Activated CD4-positive, alpha-beta memory T cell treated with anti-CD3 and anti-CD28 coated beads, Interleukin-2, amount 10 ng/mL, durations not matched to agents 7 days and 5 days (primary cell): ENCODE measurements at places on chromosomes 3 and 15. TPM values are rescaled to one million over a fixed set of nuclear protein-coding genes. Genes with fewer than 3 reads are reported as not detected.

The AMT gene
- total RNA-seq: 5.2 TPM

The EBLN2 gene
- total RNA-seq: 6.3 TPM

The TMEM266 gene
- not detected for total RNA-seq

The OR5K2 gene
- total RNA-seq: not detected

The ANKRD63 gene
- not detected for total RNA-seq

The CACNA1D gene
- 3.2 TPM for total RNA-seq

The SCN11A gene
- total RNA-seq: not detected

The SLC51B gene
- not detected for total RNA-seq

The CPNE9 gene
- total RNA-seq: not detected

The SEMA3F gene
- total RNA-seq: not detected

The ADAMTSL3 gene
- not detected for total RNA-seq

- DNase-seq: no peak
Measured at GRCh38 chr15:70762469-70763119, 764 bp downstream of the UACA start.

GRCh38 chr3:129618901-129619671, 12.6 kb upstream of the PLXND1 start:
- DNase-seq: no peak

DNA sequence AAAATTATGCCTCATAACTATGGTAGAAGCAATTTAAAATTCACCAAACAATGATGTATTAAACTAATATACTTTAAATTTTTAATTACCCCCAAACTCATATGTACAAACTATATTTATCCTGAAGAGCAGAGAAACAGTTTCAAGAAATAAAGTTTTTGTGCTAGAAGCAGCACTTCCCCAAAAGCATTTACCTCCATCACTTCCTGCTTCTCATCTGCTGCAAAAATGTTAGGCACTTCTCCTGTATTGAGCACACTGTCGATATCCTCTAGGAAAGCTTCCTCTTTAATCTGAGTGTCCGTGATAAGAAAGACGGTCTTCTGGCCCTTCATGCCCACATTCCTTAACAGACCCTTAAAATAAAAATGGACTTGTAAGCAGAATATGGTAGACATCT, 101.5 kb upstream of the ASB14 start:
- no peak for DNase-seq

- no peak for DNase-seq
Measured at GRCh38 chr3:146967783-146968182, 362.6 kb upstream of the PLSCR5 start.

DNA sequence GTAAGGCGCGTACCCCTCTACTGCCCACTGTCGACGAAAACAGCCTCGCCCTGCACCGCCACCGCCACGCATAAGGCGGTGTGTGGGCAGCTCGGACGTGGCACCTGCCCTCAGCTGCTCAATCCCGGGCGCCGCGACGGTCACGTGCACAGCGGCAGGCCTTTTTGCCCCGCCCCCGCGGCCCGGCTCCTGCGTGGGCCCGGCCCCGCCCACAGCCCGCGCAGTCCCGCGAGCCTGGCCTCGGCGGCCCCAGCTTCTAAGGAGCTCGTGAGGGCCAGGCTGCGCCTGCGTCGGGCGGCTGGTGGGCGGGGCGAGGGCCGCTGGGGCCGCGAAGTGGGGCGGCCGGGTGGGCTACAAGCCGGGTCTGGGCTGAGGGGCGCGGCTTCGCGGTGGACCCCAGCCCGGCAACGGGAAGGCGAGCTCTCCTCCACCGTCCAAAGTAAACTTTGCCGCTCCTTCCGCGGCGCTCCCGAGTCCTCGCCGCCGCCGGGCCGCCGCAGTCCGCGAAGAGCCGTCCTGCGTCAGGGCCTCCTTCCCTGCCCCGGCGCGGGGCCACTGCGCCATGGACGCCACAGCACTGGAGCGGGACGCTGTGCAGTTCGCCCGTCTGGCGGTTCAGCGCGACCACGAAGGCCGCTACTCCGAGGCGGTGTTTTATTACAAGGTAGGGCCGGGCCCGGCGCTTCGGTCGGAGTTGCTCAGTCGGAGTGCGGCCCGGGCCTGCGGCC, at the start of gene CAPN7:
Gene CAPN7, plus strand, starts transcription at position 313 of the 728 bp plus-strand sequence. Its CDS starts 250 bp downstream, at position 563.
- peak; percentile 96 for DNase-seq

- no peak for DNase-seq
Measured at GRCh38 chr3:143302638-143303171, 183.1 kb downstream of the CHST2 start.

- DNase-seq: no peak
Measured at GRCh38 chr3:183924543-183924942, 39.9 kb upstream of the PARL start.

GRCh38 chr15:38084289-38084688, 149.8 kb downstream of the TMCO5A start:
- DNase-seq: peak; percentile 19

- no peak for DNase-seq
Measured at GRCh38 chr3:58626841-58627569, 39.6 kb downstream of the FAM3D start.

DNA sequence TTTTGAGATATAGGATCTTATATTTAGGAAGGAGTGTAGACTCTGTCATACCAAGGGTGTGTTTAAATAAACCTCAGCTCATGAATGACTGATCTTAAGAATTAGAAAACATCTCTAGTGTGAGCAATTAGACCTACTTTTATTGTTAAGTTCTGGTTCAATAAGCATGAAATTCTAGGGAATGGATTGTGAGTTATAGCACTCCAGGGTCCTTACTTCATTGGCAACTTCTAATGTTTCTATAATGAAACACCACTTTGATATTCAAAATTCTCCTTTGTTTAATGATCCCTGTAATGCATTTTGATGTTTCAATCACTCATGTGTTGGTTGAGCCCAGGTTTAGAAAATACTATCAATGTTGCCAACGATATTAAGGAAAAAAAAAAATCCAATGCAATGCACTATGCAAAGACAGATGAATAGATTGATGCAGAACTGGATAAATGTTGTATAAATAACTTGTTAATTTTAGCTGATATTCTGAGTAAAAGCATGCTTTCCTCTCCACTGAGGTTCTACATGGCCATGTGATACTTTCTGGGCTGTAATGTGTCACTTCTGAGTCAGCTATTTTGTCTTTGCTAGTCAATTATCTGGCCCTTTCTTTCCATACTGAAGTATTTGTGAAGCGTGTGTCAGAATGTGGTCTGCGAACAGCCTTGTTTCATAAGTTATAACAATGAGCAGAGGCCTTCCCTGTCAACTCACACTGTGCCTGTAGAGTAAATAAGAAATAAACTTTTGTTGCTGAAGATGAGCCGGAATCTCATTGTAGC, 1035.9 kb downstream of the PLOD2 start:
- no peak for DNase-seq

- no peak for DNase-seq
Measured at GRCh38 chr15:69524296-69524695, 71.7 kb downstream of the RPLP1 start.

GRCh38 chr15:101194546-101195125, 57.2 kb downstream of the CHSY1 start:
- DNase-seq: no peak

DNA sequence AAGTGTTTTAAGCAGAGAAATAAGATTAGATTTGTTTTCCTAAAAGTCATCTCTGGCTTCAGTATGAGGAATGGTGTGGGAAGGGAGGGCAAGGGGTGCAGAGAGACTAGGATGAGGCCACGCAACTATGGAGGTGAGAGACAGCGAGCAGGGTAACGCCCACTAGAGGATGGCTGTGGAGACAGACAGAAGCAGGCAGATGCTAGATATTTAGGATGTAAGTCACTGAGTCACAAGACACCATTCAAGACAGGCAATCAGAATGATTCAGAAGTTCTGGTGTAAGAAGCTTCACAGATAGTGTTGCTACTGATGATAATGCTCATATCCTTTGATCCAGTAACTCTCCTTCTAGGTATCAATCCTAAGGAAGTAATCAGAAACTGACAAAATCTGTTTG, 19.1 kb downstream of the HSPBAP1 start:
- no peak for DNase-seq

DNA sequence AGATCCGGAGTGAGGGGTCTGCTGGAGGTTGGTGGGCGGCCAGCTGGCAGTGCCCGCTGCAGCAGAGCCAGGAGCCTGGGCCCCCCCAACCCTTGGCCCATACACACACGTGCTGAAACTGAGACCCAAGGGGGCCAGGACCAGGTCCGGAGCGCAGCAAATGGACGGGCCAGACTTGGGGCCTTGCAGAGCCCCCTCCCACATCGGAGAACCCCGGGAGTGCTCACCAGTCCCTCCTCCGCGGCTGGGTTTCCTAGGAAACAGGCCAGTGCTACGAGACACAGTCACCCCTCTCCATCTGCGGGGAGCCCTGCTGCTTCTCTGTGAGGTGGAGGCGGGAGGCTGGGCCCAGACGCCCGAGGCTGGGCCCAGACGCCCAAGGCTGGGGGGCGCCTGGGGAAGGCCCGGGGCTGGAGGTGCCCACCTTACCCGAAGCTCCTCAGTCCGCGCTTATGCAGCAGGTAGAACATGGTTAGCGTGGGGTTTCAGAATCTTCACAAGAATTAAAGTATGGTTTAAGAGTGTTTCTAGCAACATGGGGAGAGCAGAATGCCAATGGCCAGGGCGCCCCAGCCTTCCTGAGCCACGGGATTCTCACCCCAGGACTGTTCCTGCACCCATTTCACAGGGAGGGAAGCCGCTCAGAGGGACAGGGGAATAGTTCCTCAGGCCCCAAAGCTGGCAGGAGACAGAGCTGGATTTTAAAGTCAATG, 135.0 kb upstream of the PRR20G start:
- DNase-seq: no peak

GRCh38 chr3:165439765-165440164, 243.6 kb upstream of the SLITRK3 start:
- DNase-seq: no peak

GRCh38 chr3:147890114-147890513, 480.9 kb downstream of the ZIC1 start:
- no peak for DNase-seq

GRCh38 chr3:155991847-155992246, 121.4 kb downstream of the GMPS start:
- DNase-seq: no peak

- DNase-seq: no peak
Measured at GRCh38 chr3:47579875-47580274, 1.2 kb upstream of the CSPG5 start.

DNA sequence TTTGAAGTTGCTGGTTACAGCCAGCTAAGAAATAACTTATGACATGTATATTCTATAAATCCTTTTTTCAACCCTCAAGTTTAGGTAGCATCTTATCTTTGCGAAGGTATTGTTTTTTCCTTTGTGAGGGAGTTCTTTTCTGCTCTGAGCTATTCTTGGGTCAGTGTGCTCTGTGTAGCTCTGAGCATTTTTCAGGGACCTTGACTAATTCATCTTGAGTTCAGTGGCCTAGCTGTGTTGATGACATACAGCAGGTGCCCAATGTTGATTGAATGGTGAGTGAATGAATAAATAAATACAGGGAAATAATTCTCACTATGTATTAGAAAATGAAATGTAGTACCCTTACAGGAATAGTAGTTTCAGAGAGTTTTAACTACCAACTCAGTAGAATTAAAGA, 335.3 kb downstream of the IL20RB start:
- DNase-seq: no peak

DNA sequence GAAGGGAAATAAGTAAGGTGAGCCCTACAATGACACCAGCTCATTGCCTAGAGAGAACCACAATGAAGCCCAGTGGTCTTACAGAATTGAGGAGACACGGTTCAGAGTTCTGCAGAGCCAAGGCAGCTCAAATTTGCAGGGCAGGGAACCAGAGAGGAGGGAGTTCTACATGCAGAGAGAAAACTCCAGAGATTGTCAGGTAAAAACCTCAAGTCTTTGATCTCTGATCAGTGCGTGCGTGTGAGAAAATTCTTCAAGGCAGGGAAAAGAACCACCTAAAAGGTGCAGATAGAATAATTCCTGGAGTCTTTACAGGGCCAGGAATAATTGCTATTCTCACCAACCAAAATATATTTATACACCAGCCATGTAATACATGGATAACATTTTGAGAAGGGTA, 88.0 kb upstream of the SNRK start:
- no peak for DNase-seq

DNA sequence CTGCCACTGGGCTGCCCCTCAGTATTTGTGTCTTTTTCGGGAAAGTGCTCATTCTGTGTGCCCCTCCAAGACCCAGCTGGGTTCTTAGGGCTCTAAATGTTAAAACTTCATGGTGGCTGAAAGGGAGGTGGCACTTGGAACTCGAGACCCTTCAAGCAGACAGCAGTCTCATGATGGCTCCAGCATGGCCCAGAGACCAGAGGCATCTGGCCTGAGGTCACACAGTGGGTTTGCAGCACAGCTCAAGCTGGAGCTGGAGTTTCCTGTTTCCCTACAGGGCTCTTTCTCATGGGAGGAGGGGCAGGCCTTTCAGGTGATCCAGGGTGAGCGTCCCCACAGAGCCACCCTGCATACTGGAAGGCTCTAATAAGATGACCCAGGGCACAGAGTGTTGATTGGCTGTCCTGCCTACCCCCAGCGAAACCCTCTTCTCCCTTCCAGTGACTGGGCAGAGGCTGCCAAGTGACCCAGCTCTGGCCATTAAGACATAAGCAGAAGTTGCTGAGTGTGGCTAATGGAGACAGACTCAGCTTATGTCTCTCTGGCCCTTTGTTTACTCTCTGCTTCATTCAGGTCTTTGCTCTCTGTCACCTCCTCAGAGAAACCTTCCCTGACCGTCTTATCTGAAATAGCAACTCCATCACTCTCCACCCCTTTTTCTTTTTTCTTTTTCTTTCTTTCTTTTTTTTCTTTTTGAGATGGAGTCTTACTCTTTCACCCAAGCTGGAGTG, 166.6 kb upstream of the SMAD3 start:
- no peak for DNase-seq

DNA sequence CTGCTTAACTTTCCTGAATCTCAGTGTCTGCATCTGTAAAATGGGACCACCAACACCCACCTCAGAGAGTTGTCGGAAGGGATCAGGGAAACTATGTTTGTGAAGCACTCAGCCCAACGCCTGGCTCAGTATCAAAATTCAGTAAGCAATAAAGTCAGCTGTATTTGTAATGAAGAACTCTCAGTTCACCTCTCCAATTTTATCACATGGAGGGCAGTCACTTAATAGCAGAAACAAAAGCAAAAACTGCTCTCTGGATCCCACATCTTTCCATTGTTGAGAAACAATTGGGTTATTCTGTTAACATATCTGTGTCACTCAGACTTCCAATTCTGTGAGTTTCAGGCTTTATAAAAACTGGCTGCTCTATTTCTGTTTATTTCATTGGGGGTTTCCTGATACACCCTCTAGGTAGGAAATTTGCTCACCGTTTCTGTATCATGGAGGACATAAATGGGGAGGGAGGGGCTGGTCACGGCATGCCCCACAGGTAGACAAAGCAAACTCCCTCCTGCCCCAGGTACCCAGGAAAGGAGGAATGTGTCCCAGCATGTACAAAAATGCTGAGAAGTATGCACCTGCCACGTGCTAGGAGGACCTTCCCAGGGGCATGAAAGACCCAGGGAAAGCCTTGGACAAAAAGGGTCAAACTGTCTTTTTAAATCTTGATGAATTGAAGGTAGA, 81.4 kb upstream of the LMOD3 start:
- DNase-seq: no peak

GRCh38 chr3:36876181-36876936, 68.5 kb downstream of the TRANK1 start:
- peak; percentile 38 for DNase-seq

GRCh38 chr3:32956750-32957570, 5.5 kb downstream of the CCR4 start:
- no peak for DNase-seq

- DNase-seq: no peak
Measured at GRCh38 chr15:99031688-99032282, 24.2 kb upstream of the PGPEP1L start.

- DNase-seq: no peak
Measured at GRCh38 chr15:70062321-70062956, 35.3 kb downstream of the TLE3 start.

GRCh38 chr3:115321400-115321805, 174.3 kb upstream of the ZBTB20 start:
- no peak for DNase-seq
